ENCODE measurements at places on chromosomes 16 and 17.
A peak's percentile ranks its signal among the peaks of the same experiment; 100 is the strongest.

- H3K27me3 ChIP-seq: peaks cover 6% of the 10 kb centered on the region
- peaks cover 18% of the 10 kb centered on the region for H3K4me1 ChIP-seq
- no peaks in the 10 kb centered on the region for H3K36me3 ChIP-seq
- no peak overlapping the region for H3K4me3 ChIP-seq
- no peak for DNase-seq
These were observed 4.7 kb upstream of the FSCN2 start for GRCh38 chr17:81523402-81524038.

DNA sequence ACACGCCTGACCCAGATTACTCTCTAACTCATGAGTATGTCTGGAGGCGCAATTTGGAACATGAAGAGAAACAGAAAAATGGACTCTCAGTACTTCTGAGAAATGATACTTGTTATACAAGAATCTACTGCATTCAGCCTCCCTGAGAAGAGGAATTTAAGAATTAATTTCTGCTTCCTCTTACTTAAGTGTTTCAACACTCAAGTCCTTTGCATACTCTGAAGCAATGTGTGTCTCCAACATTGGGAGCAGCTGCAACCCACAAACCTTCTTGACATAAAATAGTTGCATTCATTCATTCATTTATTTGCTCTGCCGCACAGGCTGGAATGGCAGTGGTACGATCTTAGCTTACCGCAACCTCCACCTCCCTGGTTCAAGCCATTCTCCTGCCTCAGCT is 199.8 kb downstream of the NPIPA7 start:
- peaks cover 4% of the 10 kb centered on the region for H3K27me3 ChIP-seq
- no peak overlapping the region for H3K27ac ChIP-seq
- DNase-seq: no peak

DNA sequence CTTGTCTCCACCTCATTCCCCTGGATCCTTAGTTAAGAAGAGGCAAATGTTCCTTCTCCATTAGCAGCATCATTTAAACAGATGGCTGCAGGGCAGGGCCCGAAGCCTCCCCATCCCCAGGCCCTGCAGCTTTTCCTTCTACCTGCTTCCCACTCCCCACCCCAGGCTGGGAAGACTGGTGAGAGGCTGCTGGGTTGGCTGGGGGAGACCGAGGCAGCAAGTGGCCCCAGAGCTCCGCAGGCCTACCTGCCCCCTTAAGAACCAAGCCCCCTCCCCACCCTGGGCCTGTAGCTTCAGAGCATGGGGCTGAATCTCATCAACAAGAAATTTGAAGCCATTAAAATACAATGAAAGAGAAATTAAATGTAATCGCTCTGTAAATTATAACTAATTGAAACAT is 22.1 kb upstream of the RPL38 start:
- peaks cover 86% of the 10 kb centered on the region for H3K27me3 ChIP-seq
- no peak overlapping the region for H3K27ac ChIP-seq
- no peak for DNase-seq
- no peak overlapping the region for H3K4me3 ChIP-seq

- DNase-seq: peak; percentile 52
- no peaks in the 10 kb centered on the region for H3K27me3 ChIP-seq
- H3K36me3 ChIP-seq: peaks cover 8% of the 10 kb centered on the region
- peak within 1 kb of the TSS; percentile 90 for H3K27ac ChIP-seq
- H3K4me3 ChIP-seq: peak within 1 kb of the TSS; percentile 51
These were observed at the start of gene PLD6 for GRCh38 chr17:17206124-17206912. Gene PLD6, minus strand, starts transcription at chr17:17206333. Its CDS starts 47 bp downstream, at chr17:17206286.

DNA sequence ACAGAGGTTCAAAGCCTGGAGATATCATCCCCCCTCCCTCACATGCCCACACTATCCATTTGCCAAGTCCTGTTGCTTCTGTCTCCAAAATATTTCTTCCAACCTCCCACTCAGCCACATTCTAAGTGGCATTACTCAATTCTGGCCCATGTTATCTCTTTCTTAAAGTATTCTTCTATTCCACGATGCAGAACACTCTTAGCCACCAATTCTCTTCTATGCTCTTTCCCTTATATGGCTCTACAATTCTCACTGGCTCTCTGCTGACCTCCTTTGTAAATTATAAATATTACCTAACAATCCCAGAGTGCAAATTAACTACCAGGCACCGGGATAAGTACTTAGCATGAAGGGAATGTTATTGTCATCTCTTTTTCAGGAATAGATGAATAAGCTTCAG is 82.4 kb downstream of the KCNJ2 start:
- H3K27ac ChIP-seq: no peak overlapping the region
- H3K4me1 ChIP-seq: no peaks in the 10 kb centered on the region
- no peaks in the 10 kb centered on the region for H3K27me3 ChIP-seq
- no peak overlapping the region for H3K4me3 ChIP-seq
- no peaks in the 10 kb centered on the region for H3K36me3 ChIP-seq

GRCh38 chr17:8122924-8123694 is 797 bp downstream of the HES7 start:
- peak overlapping the region; percentile 74 for H3K4me3 ChIP-seq
- H3K27ac ChIP-seq: no peak overlapping the region
- no peak for DNase-seq
- H3K4me1 ChIP-seq: peaks cover 57% of the 10 kb centered on the region

- H3K27ac ChIP-seq: no peak overlapping the region
- no peaks in the 10 kb centered on the region for H3K4me1 ChIP-seq
- no peak overlapping the region for H3K4me3 ChIP-seq
- no peaks in the 10 kb centered on the region for H3K36me3 ChIP-seq
These were observed 62.4 kb downstream of the STX8 start for GRCh38 chr17:9513266-9513665.

- peak overlapping the region; percentile 54 for H3K27ac ChIP-seq
- DNase-seq: no peak
- H3K36me3 ChIP-seq: peaks cover 21% of the 10 kb centered on the region
- no peaks in the 10 kb centered on the region for H3K27me3 ChIP-seq
- no peak overlapping the region for H3K4me3 ChIP-seq
- H3K4me1 ChIP-seq: peaks cover 13% of the 10 kb centered on the region
These were observed 64.1 kb downstream of the TIMM22 start for GRCh38 chr17:1060991-1061390.

- no peak overlapping the region for H3K4me3 ChIP-seq
- H3K36me3 ChIP-seq: peaks cover 20% of the 10 kb centered on the region
- no peak for DNase-seq
- H3K27ac ChIP-seq: peak overlapping the region; percentile 78
- no peaks in the 10 kb centered on the region for H3K27me3 ChIP-seq
These were observed 6.4 kb upstream of the ARHGAP27 start for GRCh38 chr17:45438931-45439610.

DNA sequence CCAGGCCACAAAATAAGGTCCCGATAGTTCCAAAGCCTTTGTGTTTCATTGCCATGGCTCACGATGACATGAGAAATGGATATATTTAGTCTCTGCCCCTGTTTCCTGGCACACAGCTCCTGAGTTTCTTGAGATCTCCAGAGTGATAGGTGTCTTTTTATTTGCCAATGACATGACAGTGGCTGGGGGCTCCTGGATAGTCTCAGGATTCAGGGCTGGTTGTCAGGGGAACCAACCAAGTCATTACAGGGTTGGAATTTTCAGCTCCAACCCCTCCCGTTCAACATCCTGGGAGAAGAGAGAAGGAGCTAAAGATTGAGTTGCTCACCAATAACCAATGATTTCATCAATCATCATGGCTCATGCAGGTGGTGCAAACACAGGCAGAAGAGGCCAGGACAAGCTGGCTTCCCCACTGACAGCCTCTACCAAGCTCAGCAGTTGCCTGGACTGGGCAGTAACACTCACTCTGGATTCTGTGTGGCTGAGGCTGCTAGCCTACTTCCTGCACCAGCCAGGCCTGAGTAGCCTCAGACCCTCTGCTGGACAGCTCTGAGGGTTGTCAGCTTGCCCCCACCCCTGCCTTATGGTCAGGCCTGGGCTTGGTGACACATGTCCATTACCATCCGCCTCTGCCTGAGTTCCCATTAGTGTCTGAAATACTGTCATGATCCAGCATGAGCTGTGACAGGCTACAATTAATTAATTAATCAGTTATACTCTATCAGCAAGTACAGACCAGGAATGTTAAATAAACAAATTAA is 534.4 kb upstream of the CDH5 start:
- H3K27me3 ChIP-seq: no peaks in the 10 kb centered on the region
- no peaks in the 10 kb centered on the region for H3K36me3 ChIP-seq
- H3K4me3 ChIP-seq: no peak overlapping the region
- no peak for DNase-seq
- no peaks in the 10 kb centered on the region for H3K4me1 ChIP-seq
- no peak overlapping the region for H3K27ac ChIP-seq

- no peaks in the 10 kb centered on the region for H3K27me3 ChIP-seq
- no peak overlapping the region for H3K27ac ChIP-seq
- no peaks in the 10 kb centered on the region for H3K36me3 ChIP-seq
These were observed 31.3 kb downstream of the CLEC19A start for GRCh38 chr16:19316846-19317245.

- H3K36me3 ChIP-seq: no peaks in the 10 kb centered on the region
- H3K4me1 ChIP-seq: peaks cover 31% of the 10 kb centered on the region
- H3K27ac ChIP-seq: peak overlapping the region; percentile 92
These were observed 605 bp downstream of the NLRP1 start for GRCh38 chr17:5583426-5584382.

DNA sequence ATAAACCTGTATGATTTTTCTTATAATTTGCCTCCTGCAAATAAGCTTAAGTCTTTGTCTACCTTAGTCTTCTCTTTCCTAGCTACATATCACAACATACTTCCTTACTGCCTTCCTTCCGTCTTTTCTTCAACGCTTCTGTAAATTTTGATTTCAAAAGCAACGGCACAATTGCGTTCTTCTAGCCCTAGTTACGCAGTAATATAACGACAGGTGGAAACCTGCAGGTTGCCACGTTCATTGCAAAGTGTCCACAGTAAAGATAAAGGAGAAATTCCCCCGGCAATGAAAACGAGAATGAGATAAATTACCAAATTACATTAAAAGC is 546 bp upstream of the PSMD7 start:
- no peaks in the 10 kb centered on the region for H3K27me3 ChIP-seq
- H3K4me3 ChIP-seq: peak overlapping the region; percentile 55
- H3K36me3 ChIP-seq: peaks cover 6% of the 10 kb centered on the region
- no peak for DNase-seq

DNA sequence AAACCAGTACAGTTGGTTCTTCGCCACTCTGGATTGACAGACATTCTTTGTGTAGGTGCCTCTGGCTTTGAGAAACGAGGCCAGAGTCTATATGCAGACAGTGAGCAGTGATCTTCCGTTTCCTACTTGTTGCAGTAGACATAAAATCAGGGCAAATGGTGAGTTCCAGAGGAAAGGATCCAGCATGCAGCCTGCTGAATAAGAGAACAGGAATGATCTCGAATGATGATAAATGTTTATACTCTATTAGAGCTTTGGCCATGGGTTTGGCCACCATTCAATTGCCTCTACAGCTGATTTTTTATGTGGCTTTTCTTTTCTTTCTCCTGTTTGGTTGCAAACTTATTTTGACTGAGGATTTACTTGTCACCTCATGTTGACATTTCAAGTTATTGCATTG is 286.7 kb downstream of the IRX3 start:
- H3K27me3 ChIP-seq: no peaks in the 10 kb centered on the region
- H3K4me3 ChIP-seq: no peak overlapping the region
- H3K36me3 ChIP-seq: no peaks in the 10 kb centered on the region
- peaks cover 4% of the 10 kb centered on the region for H3K4me1 ChIP-seq
- no peak for DNase-seq
- peak overlapping the region; percentile 63 for H3K27ac ChIP-seq
